Stimulated activated CD8-positive, alpha-beta memory T cell treated with anti-CD3 and anti-CD28 coated beads, Interleukin-12 subunit alpha, Interleukin-12 subunit beta, amount 100 ng/mL, for 1 hour (primary cell): ENCODE measurements at places on chromosomes 2 and 18.

DNA sequence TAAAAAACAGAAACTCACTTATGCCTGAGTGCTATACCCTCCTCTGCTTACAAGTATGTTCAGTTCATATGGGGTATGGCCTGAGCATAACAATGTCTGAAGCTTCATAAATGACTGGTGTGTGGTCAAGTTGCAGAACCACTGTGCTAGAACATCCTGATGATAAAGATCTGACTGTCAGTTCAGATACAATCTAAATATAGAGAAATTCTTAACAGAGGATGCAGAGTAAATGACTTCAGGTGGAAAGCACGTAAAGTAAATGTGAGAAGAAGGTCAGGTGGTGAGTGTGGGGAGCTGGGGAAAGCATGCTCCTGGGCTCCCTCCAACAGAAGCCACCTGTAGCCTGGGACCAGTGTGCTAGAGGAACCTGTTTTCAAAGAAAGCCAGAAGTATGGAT, 926.2 kb downstream of the TSN start:
- DNase-seq = no peak

DNA sequence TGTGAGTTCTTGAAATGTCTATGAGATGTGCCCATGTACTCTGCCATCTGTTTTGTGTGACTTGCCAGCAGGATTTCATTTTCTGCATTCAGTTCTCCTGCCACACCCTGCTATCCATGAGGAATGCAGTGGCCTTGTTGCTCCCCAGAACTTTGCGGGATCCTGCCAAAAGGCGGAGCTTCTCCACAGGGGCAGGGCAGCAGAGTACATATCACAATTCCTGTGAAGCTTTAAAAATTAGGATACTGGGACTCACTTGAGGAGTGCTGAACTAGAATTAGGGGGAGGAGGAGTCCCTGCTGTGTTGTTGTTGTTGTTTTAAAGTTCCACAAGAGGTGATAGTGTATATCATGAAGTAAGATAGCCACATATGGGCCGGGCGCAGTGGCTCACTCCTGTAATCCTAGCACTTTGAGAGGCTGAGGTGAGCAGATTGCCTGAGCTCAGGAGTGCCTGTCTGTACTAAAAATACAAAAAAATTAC, 76.4 kb downstream of the TANC1 start:
- DNase-seq = no peak

DNA sequence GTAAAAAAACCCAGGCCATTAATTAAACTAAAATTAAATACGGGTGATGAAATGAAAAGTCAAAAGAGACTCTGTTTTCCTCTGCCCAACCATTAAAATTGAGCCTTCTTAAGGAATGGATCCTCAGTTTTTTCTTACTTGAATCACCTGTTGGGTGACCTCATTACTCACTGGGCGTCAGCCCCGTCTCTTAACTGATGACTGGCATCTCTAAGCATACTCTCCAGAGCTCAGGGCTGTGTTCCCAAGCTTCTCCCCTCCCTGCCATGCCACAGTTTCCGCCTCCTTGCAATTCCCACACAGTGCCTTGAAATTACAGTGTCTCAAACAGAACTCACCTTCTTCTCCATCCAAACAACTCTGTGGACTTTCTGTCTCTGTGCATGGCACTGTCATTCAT, 421.1 kb upstream of the CELF4 start:
- no peak for DNase-seq

DNA sequence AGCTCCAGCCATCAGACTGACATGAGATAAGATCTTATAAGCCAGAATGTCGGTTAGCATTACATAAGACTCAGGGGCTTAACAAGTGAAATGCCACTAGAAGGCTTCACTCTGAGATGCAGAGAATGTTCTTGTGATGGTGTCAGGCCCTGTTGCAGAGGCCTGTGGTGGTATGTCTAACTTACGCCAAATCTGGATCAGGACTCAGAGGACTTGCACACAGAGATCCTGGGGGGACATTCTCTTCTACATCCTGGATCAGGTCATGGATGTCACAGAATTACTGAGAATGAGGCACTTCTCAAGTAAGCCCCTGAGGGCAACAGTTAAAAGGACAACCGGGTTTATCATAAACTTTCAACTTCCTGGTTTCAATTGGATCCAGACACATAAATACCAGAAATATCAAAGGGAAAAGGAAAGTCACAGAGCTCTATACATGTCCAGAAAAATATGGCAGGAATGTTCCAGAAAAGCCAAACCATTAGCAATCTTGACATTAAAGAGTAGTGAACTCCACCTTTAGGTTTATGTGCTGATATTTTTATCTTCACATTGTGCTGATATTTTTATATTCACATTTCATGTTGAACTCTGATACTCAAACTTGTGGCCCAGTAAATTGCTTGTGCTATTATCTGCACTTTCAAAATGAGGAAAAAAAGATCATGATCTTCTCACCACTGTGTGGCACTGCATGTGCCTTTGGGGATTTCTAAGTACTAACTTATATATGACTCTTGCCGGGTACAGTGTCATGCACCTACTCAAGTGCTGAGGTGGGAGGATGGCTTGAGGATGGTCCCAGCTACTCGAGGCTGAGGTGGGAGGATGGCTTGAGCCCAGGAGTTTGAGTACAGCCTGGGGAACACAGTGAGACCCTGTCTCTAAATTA, 137.5 kb upstream of the RNF152 start:
- DNase-seq = no peak

- DNase-seq = no peak
Measured at GRCh38 chr2:201942531-201942930, 91.1 kb upstream of the FZD7 start.

GRCh38 chr2:80778704-80779103, 474.2 kb upstream of the LRRTM1 start:
- DNase-seq = no peak

GRCh38 chr2:111678161-111678560, 205.8 kb downstream of the ANAPC1 start:
- no peak for DNase-seq

GRCh38 chr2:42298132-42298531, 62.9 kb downstream of the COX7A2L start:
- no peak for DNase-seq

DNA sequence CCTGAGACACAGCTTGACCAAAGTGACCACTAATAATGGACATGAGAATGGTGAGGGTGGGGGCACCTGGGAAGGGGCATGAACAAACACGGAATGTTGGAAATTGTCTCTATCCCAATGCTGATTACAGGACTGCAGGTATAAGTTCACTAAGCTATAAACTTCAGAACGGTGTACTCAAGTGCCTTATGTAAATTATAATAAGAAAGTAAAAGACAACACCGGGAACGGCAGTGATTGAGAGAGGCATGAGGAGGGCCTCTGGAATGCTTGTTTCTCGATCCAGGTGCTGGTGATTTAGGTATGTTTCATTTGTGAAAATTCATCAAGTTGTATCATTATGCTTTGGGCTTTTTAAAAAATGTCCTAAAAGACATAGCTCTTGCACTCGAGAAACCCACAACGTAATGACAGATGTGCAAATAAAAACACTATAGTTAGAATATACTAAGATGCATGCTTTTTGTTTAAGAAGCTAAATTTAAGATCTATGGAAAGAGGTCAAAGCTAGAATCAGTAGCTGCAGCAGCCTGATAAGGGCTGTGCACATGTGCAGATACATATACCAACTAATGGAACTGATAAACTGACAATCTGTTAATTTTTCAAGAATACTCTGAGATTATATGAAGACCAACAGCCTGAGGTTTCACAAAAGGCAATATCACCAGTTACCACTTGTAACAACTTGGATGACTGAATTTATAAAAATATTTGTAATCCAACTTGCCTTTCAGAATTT, 7.6 kb downstream of the HIBCH start:
- DNase-seq = no peak

GRCh38 chr18:58569490-58569911, 59.4 kb downstream of the ALPK2 start:
- no peak for DNase-seq

GRCh38 chr18:49934457-49934856, 121.1 kb upstream of the ACAA2 start:
- DNase-seq = no peak

GRCh38 chr2:37005118-37005868, 39.0 kb upstream of the STRN start:
- no peak for DNase-seq

- no peak for DNase-seq
Measured at GRCh38 chr2:30541680-30542079, 94.6 kb downstream of the LCLAT1 start.

GRCh38 chr2:99777656-99778290, 288.0 kb upstream of the REV1 start:
- DNase-seq = no peak

- DNase-seq = no peak
Measured at GRCh38 chr2:230657906-230658305, 54.7 kb upstream of the CAB39 start.

DNA sequence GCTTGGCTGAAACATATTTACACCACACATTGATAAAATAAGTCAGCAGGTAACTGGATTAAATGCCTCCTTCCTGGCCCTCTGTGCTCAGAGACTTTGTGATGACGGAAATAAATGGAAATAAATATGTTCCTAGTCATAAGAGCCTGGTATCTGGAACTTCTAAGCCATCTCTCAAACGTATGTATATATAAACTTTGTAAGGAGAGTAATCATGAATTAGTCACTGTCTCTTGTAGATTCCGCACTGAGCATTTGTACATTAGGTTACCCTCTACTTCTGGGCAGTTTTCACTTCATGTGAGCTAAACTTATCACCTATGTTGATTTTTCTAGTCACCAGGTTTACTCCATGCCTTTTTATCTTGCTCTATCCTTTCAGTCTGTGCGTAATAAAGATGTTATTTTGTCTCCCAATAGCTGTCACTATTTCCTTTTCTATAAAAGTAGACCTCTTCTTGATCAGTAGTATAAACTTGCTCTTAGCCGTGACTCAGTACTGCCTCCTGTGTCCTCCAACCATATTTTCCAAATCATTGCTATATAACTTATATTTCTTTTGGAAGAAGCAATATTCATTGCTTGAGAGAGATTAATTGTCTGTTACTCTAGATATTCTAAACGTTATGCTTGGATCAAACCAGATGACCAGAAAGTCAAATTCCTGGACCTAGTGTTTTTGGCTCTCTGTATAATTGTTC, 53.2 kb downstream of the FEZ2 start:
- DNase-seq = no peak

- DNase-seq = no peak
Measured at GRCh38 chr18:80208620-80209019, 38.7 kb downstream of the PARD6G start.

GRCh38 chr2:118145207-118145606, 56.9 kb downstream of the INSIG2 start:
- no peak for DNase-seq

- no peak for DNase-seq
Measured at GRCh38 chr2:12320027-12320734, 396.6 kb upstream of the TRIB2 start.

- DNase-seq = no peak
Measured at GRCh38 chr2:239370876-239371725, 29.7 kb downstream of the HDAC4 start.

GRCh38 chr2:146235158-146235557, 1609.7 kb upstream of the ACVR2A start:
- DNase-seq = no peak

GRCh38 chr2:46495231-46496030, 16.1 kb downstream of the TMEM247 start:
- DNase-seq = no peak

GRCh38 chr2:127671557-127672302, 3.6 kb downstream of the LIMS2 start:
- DNase-seq = no peak

- DNase-seq = no peak
Measured at GRCh38 chr18:34084635-34085034, 140.1 kb downstream of the NOL4 start.

DNA sequence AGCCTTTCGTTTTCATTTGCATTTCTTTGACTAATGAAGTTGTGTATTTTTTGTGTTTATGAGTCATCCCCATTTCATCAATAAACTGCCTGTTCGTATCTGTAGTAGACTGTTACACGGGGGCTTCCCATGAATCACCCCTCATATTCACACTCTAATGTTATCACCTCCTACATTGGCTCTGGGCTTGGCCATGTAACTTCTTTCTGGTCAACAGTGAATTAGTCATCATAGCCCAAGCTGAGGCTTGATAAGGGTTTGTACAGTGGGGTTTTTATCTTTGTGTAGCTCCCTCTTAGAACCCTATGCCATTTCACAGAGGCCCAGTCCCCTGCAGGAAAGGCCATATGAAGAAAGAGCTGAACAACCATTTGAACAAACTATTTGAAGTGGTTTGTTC, 151.0 kb downstream of the CCBE1 start:
- DNase-seq = no peak

DNA sequence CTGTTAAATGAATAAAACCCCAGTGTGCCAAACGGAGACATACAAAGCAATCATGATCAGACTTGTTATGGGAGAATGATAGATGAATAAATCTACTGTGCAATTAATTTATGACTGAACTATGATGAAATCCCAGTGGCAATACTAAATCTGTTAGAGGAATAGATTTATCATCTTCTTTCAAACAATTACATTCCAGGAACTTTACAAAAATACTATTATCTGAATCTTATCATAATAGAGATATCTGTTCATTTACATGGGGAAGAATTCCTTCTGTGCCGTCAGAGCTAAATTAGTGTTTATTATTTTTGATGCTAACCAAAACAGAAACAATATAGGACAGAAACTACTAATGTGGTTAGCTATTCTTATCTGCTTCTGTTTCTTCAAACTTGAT, 208.5 kb downstream of the CAMKMT start:
- DNase-seq = no peak

DNA sequence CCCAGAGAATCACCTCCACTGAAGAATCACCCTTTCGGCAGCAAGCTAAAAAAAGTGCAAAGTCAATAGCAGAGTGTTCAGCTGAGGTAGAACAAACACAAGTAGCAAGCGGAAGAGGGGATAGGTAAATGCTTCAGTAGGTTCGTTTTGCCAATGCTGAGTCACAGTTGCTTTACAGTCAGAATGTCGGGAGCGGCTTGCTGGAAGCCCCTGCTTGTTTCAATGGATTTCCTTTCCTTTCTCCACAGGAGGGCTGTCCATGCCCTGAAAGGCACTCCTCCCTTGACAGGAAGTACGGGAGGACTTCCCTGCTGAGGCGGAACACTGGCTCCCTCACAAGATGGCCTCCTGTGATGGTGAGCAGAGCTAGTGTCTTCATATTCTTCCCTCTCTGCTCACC, 146.2 kb upstream of the LYPD1 start:
- no peak for DNase-seq

DNA sequence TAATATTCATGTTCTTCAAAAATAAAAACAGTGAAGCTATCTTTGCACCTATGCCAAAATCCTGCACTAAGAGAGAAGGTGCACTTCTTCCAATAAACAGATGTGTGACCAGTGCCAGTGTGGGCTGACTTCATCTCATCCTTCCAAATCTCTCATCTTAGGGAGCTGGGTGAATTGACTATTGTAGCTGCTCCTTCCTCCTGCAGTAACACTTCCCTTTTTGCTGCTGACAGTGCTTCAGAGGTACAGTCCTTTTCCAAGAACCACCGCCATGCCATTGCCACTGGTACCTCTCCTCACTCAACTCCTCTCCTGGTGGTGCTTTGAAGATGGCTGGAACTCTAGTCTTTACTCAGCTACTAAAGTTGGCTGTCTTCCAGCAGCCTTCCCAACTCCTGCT, 42.1 kb upstream of the ARHGAP25 start:
- no peak for DNase-seq

GRCh38 chr18:57802213-57803102, 657 bp downstream of the ATP8B1 start:
- DNase-seq = no peak

GRCh38 chr2:113068706-113069485, 1.1 kb downstream of the IL1F10 start:
- DNase-seq = no peak

- no peak for DNase-seq
Measured at GRCh38 chr2:40512256-40512655, 60.4 kb upstream of the SLC8A1 start.
